ENCODE measurements at places on chromosomes 7 and 10.
A peak's percentile ranks its signal among the peaks of the same experiment; 100 is the strongest.

DNA sequence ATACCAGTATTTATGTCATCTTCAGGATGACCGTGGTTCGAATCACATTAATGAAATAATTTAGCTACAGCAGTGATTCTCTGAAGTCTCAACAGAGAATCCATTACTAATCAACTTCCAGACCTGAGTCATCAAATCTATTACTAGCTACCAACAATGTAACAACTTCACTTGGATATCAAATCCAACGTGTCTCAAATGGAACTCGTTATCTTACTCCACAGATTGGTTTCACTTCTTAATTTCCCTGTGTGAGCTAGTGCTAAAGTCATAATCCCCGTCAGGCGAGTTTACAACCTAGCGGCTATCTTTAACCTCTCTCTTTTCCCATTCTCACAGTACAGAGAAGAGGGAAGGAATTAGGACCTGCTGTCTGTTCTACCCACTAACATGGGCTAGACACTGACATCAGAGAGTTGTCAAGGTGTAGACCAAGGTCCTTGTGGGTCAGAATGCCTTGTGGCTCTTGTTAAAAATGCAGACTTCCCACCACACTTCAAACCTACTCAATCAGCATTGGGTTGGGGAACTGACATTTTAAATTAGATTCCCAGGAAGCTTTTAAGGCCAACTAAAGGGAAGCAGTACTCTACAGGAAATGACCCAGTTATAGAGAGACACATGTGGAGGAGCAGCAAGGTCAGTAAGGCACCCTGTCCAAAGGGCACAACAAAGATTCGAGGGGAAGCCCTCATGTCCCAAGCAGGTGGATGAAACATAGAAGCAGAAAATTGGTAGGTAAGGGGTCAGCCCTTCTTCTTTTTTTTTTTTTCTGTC lies 57.3 kb upstream of the GSAP start:
- no peak for DNase-seq

DNA sequence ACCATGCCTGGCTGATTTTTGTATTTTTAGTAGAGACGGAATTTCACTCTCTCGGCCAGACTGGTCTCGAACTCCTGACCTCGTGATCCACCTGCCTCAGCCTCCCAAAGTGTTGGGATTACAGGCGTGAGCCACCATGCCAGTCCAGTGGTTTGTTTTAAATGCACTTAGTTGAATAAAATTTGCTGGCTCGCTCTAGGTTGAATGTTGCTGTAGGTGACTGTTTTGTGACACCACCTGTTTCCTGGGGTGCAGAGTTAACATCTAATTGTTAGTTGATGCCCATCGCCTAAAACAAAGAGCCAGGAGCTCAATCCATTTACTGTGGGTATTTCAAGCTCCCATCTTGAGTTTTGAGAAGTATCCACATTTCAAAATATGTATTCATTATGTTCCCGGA lies 31.2 kb downstream of the MGAM2 start:
- no peak for DNase-seq

DNA sequence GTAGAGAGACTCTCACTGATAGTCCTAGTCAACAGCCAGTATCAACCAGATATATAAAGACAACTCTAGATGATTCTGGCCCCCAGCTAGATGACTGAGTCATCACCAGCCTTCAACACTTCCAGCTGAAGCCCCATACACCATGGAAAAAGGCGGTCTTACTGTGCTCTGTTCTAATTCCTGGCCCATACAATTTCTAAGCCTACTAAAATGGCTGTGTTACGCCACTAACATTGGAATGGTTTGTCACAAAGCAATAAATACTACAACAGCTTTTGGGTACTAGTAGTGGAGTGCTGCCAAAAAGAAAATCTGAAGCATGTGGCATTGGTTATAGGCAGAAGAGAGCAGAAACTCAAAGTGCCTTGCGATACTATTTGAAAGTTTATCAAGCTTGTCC lies 13.0 kb upstream of the TES start:
- no peak for DNase-seq

DNA sequence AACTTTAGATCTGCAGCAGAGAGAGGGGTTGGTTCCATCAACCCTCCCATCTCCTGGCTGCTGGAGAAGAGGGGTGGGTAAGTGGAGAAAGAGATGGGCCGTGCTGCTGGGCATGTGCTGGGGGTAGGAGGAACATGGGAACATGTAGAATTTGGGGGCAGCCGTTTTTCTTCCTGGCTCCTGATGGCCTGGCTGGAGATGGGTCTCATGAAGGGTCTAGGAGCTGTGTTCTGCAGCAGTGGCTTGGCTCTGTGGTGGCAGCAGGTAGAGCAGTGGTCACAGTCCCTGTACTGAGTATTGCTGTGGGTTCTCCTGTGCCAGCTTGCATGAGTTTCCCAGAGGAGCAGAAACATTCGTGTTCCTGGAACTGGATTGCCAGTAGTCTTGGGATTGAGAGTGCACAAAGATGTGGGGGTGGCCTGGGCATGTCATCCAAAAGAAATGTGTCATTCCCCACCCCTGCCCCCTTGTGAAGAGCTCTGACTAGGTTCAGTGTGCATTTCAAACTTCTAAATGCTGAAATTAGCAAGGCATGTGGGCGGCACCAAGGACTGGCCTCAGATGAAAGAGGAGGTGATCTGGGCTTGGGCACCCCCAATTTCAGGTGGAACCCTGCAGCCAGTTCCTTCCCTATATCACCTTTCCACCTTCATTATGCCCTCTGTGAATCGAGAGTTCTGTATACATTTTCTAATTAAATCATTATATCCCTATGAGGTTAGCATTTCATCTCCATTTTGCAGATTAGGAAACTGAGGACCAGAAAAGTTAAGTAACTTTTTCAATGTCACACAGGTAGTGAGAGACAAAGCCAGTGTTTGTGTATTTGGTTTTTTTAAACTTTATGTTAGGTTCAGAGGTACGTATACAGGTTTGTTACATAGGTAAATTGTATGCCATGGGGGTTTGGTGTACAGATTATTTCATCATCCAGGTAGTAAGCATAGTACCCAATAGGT lies 2.1 kb downstream of the CHST3 start:
- DNase-seq, result no peak

DNA sequence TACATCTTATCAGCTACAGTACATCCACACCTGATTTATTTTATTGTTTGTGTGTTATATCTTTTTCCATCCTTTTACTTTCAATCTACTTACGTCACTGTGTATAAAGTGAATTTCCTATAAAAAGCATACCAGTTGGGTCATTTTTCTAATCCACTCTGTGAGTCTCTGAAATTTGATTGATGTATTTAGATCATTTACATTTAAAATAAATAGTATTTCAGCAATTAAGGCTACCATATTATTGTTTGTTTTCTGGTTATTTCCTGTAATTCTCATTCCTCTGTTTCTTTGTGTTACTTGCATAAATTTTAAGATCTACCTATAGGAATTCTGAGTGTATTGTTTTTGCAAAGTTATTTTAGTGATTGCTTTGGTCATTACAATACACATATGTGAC lies 53.7 kb downstream of the VSTM4 start:
- no peak for DNase-seq

DNA sequence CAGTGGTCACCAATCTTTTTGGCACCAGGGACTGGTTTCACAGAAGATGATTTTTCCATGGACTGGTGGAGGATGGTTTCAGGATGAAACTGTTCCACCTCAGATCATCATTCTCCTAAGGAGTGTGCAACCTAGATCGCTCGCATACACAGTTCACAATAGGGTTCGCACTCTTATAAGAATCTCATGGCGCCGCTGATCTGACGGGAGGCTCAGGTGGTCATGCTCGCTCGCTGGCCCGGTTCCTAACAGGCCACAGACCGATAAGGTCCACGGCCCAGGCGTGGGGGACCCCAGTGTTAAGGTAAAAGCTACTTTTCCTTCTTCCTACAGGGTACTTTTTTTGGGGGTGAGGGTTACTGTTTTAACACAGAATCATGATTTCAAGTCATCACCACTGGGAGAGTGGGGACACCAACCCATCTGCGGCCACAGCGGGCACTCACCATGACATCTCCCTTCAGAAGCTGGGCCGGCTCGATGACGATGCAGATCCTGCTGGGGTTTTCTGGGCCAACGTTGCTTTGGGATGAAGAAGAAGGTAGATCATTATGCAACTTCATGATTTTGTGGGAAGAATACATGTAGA lies 170.5 kb downstream of the TNS3 start:
- no peak for DNase-seq

- DNase-seq, result no peak
Measured at GRCh38 chr7:42240416-42240815, 3.4 kb upstream of the GLI3 start.

DNA sequence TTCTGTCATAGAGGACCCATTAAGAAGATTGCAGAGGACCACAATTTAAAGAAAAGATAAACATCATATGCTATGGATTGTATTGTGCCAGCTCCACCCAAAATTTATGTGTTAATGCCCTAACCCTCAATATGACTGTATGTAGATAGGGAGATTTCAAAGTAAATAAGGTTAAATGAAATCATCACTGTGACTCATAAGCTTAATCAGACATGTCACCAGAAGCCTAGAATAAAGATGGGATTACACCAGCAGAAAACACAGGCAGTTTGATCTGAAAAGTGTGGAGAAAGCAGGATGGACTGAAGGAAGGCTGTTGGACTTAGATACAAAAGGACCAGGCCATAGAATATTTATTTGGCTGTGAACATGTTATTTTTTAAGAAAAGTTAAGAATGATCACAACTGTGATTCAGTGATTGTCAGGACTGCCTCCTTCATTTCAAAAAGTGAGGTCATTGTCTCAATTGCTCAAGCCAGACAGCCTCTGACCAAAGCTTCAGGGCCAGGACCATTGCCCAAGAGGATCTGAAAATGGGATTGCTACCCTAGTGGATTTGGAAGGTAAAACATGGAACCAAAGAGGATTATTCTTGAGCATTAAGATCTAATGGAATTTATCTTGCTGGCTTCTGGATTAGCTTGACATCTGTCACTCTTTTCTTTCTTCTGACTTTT lies 270.8 kb upstream of the POM121L12 start:
- DNase-seq, result no peak

GRCh38 chr7:21305455-21306235 lies 122.2 kb upstream of the SP4 start:
- peak; percentile 7 for DNase-seq

DNA sequence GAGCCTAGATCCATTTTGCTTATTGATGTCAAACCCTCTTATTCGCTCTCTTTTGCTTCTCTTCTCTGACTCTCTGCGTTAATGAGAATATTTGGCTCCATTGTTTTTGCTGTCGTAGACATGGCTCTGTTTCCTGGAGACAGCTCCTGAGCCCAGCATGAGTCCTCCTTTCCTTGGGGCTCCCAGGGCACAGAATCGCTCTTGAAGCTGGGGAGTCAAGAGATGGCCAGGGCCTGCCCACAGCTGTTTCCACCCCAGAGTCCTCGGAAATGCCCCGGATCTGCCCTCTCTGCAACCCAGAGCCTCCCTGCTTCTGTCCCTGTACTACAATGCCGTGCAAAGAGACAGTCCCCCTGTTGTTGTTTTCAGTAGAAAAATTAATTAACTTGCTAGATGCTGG lies 566.7 kb upstream of the FOXK1 start:
- no peak for DNase-seq

- DNase-seq, result no peak
Measured at GRCh38 chr10:73911553-73912004, 647 bp downstream of the PLAU start.

GRCh38 chr10:110978204-110978603 lies 58.8 kb downstream of the SHOC2 start:
- DNase-seq, result no peak
